ENCODE measurements at places on chromosomes 11 and 22.

DNA sequence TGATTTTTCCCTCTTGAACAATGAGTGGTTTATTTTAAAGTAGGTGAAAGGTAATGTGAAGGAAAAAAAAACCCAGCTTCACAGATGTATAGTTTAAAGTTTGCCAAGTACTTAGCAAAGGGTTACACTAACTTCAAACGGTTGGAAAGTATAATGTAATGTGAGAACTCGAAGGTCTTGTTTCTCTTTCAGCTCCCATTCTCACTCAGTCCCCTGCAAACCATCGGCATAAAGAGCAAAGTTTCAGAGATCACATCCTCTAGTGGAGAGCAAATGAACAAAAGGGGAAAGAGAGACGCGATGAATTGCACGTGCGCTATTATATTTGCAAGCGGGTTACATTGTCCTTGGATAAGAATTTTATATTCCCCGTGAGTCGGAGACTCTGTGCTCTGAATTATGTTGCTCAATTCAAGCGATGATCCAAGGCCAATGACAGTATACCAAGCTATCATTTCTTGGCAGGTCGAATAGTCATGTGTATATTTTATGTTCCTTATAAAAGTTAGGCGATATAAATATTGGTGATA lies 37.6 kb upstream of the BIRC3 start:
- DNase-seq: no peak

- DNase-seq: no peak
These were observed 15.3 kb downstream of the NPAT start for GRCh38 chr11:108206969-108207682.

GRCh38 chr11:110469127-110469526 lies 39.4 kb downstream of the FDX1 start:
- DNase-seq: no peak

- no peak for DNase-seq
These were observed 27.6 kb upstream of the BAIAP2L2 start for GRCh38 chr22:38137876-38138687.

DNA sequence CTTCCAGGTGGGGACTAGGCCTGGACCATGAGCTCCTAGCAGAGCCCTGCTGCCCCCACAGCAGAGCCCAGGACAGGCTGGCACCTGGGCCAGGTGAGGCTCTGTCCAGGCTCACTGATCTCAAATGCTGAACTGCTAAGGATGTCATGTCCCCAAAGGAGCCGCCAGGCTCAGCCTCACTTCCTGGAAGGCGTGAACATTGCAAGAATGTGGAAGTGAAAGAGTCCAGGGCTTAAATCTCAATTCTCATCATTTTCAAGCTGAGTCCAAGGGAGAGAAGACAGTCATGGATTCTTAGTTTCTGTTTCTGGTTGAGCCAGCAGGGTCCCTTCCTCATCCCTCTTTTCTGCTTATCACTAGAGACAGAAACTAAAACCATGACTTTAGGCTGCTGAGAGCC lies 5.0 kb downstream of the ASCL2 start:
- no peak for DNase-seq

DNA sequence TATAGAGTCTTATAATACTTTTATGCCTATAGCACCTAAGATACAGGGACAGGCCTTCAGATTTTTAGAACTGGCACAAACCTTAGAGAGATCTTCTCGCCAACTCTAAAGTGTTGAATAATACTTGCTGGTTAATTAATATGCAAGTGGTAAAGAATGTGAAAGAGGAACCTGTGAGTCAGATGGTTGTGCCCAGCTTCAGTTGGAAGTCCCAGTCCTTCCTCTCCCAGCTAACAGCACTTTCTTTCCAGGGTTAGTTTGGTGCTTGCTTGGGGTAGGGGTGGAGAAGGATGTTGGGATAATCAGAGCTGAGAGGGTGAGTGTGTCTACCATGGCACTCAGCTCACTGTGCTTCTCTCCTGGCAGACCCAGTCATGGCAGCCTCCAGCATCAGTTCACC lies 4.9 kb upstream of the TMEM132A start:
- no peak for DNase-seq

GRCh38 chr11:68542617-68543016 lies 82.1 kb downstream of the PPP6R3 start:
- DNase-seq: no peak

DNA sequence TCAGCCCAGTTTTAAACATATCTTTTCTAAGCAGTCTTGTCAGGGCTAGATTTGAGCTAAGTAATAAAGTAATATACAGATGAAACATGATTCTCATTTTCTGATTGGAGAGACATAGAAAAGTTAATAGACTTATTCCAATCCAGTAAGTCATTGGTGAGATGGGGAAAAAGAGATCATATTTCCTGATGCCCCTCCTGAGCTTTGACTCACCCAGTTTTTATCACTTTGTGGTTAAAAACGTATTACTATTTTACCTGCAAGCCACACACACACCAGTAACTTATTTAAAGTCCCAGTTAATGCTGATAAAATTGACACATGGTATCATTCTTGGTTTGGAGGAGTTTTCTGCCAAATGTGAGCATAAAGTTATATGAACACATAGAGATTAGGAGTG lies 306.8 kb downstream of the CADM1 start:
- DNase-seq: no peak

- DNase-seq: no peak
These were observed 30.7 kb downstream of the SLC22A25 start for GRCh38 chr11:63212742-63213141.

- no peak for DNase-seq
These were observed 147.0 kb upstream of the NECTIN1 start for GRCh38 chr11:119875841-119876600.

DNA sequence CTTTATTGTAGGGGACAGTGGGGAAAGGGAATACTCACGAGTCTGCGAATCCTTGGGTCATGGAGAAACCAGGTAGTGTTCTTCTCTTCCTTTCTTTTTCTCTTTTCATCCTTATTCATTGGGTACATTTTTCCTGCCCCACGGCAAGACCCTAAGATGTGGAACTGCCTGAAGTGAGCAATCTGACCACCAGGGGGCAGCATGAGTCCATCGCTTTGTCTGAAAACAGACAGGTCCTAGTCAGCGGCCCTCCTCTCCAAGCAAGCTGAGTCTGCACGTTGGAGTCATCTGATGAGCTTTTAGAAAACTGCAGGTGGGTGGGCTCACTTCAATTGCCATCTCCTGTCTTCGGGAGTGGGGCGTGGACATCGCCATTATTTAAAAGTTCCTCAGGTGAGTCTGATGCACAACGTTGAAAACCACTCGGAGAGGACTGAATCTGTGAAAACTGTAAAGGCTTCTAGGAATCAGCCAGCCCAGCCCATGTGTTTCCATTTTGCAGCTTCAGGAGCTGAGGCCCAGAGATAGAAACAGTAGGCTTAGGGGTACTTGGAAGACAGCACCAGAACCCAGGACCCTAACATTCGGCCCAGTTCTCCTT lies 34.0 kb upstream of the FBXO3 start:
- DNase-seq: peak; percentile 80

- DNase-seq: no peak
These were observed 22.9 kb downstream of the CAPRIN1 start for GRCh38 chr11:34074391-34074790.

GRCh38 chr22:39478441-39478850 lies 21.6 kb downstream of the MGAT3 start:
- DNase-seq: no peak

DNA sequence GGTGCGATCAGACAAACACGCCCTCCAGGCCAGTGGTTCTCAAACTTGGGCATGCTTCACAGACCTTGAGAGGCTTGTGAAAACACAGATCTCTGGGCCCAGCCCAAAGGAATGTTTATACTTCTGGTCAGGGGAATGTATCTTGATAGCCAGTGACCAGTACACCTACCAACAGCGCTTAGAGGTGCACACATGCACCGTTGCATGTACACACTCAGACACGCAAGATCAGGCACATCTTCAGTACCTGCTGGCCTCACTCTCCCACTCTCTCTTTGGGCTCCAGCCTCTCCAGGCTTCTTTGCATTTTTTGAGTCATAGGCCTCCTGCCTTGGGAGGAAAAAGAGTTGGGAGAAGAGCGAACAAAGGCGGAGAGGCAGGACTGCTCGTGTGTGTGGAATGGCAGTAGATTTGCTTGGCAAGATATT lies 11.7 kb upstream of the FXYD6 start:
- DNase-seq: no peak

DNA sequence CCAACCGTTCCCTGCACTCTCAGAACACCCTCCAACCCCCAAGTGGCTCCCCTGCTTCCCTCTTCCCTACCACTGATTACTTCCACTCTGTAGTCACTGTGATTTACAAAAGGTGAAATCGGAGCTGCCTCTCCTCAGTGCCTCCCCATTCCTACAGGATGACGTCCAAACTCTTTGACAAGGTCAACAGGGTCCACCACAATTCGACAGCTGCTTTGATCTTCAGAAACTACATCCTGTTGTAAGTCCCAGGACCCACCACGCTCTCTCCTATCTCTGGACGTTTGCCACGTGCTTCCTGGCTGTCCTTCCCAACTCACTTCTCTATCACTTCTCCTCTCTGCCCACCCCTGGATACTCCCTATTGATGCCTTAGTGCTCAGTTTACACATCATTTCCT lies 85.0 kb upstream of the EIF3D start:
- DNase-seq: no peak

DNA sequence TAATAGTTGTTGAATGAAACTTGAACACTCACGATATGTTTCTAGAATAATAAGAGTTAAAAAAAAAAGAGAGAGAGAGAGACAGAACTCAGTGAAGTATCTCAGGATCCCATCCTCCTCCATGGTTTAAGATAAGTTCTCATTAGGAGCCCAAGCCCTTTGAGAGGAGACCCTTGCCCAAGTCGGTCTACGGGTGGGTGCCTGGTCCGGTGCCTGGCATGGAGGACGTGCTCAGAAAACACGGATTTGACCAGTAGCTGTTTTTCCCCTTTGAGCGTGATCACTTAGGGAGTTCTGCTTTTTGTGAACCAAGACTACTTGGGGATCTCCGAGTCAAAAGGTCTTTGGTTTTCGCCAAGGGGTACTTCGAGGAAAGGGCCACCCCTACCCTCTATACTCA lies 40.6 kb downstream of the CACNG2 start:
- DNase-seq: no peak

- no peak for DNase-seq
These were observed 29.0 kb downstream of the MYH9 start for GRCh38 chr22:36358533-36359469.

DNA sequence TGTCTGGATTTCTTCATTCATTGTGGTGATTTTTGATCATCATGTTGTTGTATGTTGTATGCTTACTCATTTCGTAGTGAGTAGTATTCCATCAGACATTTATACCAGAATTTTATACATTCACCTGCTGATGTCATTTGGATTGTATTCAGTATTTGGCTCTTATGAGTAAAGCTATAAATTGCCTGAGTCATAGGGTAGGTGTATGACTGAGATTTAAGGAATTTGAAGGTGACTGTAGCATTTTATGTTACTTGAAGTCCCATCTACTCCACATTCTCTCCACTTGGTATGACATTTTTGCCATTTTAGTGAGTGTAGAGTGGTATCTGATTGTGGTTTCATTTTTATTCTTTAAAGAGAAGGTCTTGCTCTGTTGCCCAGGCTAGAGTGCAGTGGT lies 548.2 kb downstream of the TBC1D22A start:
- DNase-seq: no peak

DNA sequence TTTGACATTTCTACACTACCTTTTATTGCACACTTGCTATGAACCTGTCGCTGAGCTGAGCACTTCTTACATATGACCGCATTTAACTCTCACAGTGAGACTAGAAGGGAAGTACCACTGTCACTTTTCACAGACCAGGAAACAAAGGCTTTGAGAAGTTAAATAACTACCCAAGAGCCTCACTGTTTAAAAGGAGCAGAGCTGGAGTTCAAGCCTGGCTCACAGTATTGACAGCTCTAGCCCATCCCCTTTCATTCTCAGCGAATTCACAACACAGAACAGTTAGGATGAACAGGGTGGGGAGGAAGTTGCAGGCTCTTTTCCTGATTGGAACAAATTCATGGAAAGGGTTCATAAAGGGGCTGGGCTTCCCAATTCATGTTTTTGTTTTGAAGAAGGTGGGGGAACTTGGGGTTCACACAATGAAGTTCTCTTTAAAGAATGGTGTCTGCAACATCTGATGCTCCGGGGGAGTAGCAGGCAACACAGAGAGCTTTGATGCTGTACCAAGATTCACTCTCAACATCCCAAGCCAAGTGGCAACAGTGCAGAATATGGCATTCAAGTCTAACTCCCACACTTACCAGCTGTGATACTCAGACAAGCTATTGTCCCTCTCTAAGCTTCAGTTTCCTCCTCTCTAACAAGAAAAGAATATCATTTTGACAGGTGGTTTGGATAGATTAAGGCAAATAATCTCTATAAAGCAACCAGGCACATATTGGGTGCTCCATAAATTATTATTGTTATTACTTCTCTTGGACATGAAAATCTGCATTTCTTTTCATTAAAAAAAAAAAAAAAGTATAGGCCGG lies 17.2 kb downstream of the SCGB1A1 start:
- no peak for DNase-seq

DNA sequence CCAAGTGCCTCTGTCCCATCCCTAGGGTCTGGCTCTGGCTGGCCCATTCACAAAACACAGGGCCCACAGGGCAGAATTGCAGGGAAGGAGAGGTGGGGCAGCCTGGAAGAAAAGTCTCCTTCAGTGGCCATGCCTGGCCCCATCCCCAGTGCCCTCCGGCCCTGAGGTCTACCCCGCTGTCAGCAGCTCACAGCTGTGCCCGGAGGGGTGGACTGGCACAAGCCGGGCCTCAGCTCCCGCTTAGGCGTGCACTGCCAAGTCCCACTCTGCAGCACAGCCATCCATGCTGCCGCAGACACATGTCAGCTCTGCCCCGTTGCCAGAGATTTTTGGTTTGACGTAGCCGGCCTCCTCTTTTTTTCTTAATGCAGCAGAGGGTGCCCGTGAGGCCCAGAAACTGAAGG lies 3.9 kb upstream of the SCN2B start:
- DNase-seq: no peak

- DNase-seq: no peak
These were observed 237.3 kb upstream of the NCAM1 start for GRCh38 chr11:112723676-112724495.

GRCh38 chr11:11757909-11758308 lies 83.9 kb upstream of the USP47 start:
- no peak for DNase-seq

DNA sequence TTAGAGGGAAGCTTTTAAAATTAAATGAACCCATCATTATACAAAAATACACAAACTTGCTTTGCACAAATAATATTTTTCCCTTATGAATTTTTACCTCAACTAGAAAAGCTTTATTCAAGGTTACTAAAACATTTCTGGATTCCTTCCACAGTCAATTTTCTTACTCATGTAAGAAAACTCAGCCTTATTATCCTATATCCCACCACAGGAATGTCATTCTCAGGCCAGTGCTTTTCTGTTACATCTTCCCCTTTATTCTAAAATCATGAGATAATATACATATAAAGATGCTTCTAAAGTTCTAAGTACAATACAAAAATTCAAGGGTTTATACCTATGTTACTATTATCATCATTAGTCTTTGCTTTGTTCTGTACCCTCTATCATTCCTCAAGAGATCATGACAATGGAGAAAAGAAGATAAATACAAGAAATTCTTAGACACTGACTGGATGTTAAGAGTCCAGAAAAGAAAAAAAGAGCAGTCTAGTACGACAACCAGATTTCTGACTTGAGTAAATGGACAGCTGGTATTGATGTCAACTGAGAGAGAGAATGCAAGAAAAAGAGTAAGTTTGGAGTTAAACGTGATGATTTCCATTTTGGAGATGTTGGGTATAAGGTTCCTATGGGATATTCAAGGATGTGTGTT lies 60.3 kb downstream of the MTMR2 start:
- DNase-seq: no peak

- DNase-seq: no peak
These were observed 5.5 kb downstream of the OPCML start for GRCh38 chr11:133526790-133527189.
